ENCODE measurements at places on chromosomes 6 and 20. TPM values are rescaled to one million over a fixed set of nuclear protein-coding genes. Genes with fewer than 3 reads are reported as not detected.

- DNase-seq = no peak
Observed at GRCh38 chr20:6104493-6105188, 18.2 kb downstream of the FERMT1 start.

The SLC22A23 gene
- 17.1 TPM for total RNA-seq

GRCh38 chr6:24847402-24847801 lies 48.7 kb upstream of the ARMH2 start:
- DNase-seq = no peak

- DNase-seq = no peak
Observed at GRCh38 chr6:130420911-130421310, 55.1 kb downstream of the TMEM200A start.

GRCh38 chr6:87724983-87725811 lies 23.2 kb upstream of the AKIRIN2 start:
- DNase-seq = no peak

DNA sequence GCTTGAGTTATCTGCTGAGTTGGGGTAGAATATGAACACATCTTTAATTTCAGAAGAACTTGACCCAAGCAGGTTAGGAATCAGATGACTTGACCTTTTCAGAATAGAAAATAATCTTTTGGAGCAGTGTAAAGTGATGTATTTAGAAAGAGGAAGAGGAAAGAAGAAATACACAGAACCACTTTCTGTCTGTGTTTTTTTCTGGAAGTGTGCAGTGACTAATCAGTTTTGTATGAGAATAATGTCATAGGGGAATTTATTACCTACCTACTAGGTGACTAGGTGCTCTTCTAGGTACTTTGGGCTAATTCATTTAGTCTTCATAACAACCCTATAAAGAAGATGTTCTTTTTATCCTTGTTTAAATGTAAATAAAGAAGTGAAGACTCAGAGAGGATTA lies 3.0 kb downstream of the PPP1R14C start:
- DNase-seq = no peak

DNA sequence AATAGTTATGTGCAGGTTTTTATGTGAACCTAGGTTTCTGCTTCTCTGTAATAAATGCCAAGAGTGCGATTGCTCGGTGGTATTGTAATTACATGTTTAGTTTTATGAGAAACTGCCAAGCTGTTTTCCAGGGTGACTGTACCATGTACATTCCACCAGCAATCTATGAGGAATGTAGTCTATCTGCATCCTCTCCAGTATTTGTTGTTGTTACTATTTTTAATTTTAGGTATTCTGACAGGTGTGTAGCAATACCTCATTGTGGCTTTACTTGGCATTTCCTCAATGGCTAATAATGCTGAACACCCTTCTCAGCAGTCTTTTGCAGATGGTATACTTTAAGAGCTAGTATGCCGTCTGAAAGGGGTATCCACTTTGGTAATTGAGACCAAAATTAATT lies 142.1 kb downstream of the BMP2 start:
- no peak for DNase-seq

The APCDD1L gene
- not detected for total RNA-seq

The MROH8 gene
- 5.7 TPM for total RNA-seq

GRCh38 chr6:109242029-109242428 lies 140.2 kb downstream of the CD164 start:
- DNase-seq = no peak

- no peak for DNase-seq
Observed at GRCh38 chr20:58571693-58572427, 56.7 kb upstream of the APCDD1L start.

- DNase-seq = peak; percentile 21
Observed at GRCh38 chr20:49318430-49319207, 40.8 kb upstream of the ZNFX1 start.

The TTPAL gene
- 25.2 TPM for total RNA-seq

The SCAF8 gene
- total RNA-seq = 70.2 TPM
